ENCODE measurements at places on chromosomes 13 and 19.
A peak's percentile ranks its signal among the peaks of the same experiment; 100 is the strongest.

DNA sequence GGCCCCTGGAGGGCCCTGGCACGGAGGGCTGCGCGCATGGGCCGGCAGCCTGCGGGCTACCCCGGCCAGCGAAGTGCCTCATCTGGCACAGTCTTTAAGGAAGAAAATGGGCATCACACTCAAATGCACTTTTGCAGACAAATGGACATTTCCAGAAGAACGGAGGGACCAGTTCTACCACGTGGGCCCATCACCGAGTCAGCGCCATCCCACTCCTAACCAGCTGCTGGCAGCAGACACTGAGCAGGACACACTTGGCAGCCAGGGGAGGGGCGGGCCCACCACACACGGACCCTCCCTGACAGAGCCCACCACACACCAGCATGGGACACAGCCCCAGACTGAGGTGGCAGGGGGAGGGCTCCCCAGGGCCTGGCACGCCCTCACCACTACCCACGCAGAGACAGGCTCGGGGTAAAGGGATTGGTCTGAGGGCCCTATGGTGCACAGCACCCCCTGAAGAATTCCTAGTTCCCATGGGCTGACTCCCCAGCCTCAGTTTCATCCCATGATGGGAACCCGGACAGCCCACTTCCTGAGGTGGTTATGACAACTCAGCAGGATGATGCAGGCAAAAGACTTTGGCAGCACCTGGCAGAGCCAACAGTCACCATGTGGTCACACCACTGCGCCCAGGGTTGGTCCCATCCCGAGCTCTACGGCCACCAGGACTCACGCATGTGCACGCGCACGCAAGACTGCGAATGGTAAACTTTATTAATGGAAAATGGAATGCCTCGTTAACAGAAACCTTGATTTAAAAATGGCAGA, 18.7 kb upstream of the TINCR start:
- DNase-seq: no peak

DNA sequence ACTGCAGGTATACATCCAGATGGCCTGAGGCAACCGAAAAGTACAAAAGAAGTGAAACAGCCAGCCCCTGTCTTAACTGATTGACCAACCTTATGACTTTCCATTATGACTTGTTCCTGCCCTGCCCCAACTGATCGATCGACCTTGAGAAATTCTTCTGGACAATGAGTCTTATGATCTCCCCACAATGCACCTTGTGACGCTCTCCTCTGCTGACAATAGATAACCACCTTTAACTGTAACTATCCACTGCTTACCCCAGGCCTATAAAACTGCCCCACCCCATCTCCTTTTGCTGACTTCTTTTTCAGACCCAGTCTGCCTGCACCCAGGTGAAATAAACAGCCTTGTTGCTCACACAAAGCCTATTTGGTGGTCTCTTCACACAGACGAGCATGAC, 11.2 kb downstream of the ZNF83 start:
- no peak for DNase-seq

GRCh38 chr19:32627714-32628270, 46.8 kb downstream of the PDCD5 start:
- peak; percentile 5 for DNase-seq

DNA sequence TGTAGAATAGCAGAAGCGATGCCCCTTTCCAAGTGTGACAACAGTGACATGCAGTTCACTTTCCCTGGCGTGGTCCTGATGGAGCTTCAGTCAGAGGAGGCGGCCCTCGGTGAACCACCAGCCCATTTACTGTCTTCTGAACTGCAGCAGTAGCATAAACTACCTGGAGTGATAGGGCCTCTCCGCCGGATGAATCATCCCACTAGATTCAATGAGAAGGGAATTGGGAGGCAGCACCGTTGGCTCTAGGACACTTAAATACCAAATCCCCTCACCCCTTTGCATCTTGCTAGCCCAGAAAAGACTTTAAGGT, 112.8 kb upstream of the GPR12 start:
- DNase-seq: no peak

DNA sequence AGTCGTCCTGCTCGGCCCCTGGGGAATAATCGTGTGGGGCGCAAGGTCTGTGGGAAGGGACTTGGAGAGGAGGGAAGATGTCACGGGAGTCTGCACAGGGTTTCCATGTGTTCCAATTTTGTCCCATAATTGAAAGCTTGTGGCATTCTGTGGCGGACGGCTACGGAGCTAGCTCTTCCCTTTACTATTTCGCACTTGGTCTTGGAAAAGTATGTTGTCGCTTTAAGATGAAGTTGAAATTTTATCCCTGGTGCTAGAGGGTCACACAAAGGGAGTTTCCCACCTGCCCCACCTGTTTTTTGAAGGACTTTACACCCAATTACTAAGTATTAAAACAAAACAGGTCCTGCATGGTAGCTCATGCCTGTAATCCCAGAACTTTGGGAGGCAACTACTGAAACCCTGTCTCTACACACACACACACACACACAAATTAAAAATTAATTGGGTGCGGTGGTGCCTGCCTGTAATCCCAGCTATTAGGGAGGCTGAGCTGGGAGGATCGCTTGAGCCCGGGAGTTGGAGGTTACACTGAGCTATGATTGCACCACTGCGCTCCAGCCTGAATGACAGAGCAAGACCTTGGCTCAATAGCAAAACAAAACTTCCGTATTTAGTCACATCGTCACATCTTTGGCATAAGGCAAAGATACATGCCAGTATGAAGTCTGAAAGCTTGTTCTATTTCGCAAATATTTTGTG, 967 bp upstream of the TPT1 start:
- DNase-seq: peak; percentile 61

DNA sequence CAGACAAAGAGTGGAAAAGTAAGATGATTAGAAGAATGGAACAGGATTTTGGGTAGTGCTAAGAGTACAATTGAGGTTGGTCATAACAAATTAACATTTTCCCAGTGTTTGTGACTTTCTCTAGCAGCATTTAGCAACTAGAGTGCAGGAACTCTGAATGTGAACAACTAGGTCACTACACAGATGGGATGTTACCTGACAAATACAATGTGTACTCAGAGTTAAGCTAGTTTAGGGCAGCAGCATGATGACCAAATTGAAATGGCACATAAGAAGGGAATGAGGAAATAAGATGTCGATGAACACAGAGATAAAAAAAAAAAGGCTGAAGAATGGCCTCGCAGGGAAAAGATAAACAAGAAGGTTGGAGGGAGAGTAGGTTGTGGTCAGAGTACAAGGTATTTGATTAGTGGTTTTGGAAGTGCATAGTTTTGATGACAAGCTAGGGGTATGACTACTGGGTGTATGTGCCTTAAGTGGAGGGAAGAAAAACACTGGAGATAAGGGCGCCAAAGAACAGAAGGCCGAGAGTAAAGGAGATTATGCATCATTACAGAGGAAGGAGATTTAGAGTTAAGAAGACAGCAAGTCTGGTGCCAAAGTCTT, 381.1 kb downstream of the FGF14 start:
- no peak for DNase-seq

- peak; percentile 83 for DNase-seq
Observed at GRCh38 chr13:29547153-29547552, 48.3 kb downstream of the SLC7A1 start.

GRCh38 chr19:39303373-39304184, 7.4 kb downstream of the IFNL1 start:
- no peak for DNase-seq

DNA sequence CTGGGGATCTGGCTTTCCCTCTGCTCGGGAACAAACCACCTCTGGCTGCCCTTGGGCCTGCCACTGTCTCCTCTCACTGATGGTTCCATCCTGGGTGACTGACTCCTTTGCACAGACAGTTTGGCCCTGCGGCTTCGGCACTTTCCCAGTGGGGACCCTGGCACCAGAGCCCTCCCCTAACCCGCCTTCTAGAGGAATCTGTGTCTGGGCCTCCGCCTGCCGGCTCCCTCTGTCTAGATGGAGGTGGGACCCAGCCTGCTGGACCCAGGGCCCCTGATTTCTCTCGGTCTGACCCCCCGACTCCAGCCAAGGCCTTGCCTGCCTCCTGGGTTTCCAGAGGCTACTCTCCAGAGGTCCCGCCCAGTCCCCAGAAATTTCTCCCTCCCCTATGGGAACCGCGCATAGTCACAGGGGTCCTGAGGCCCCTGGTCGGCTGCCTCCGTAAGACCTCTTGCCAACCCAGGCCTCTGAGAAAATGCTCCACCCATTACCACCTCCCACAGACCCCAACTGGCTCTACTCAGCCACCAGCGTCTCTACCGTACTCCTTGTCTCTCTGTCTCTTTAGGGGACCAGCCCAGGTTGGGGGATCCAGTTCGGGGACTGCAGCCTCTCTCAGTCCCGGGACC, 2.7 kb downstream of the CCDC106 start:
- no peak for DNase-seq

Measured in cardiac muscle cell (in vitro differentiated cells and primary cell).